NCI-H748 treated with DMSO at 0.1 percent for 48 hours (cell line): ENCODE measurements at places on chromosomes 5 and 9.

- peak; percentile 34 for DNase-seq
Observed at GRCh38 chr9:113343732-113344231, 3.7 kb upstream of the WDR31 start.

GRCh38 chr5:36613771-36614656 is 7.6 kb downstream of the SLC1A3 start:
- no peak for DNase-seq

DNA sequence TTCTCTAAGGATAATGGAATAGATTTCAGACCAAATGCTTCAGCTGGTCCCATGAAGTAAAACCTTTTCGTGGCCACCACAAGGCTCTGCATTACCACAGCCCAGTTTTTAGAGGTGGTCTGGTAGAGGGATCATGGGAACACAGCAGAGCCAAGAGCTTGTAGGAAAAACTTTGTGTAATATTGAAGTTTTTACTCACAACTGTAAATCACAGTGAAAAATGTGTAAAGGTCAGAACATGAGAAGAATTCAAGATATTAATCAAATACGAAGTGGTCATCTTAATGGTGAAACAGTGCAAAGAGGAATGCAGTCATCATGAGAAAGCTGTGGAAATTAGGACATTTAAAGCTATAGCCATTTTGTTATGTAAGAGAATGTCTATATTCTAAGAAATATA is 197.5 kb downstream of the NPR3 start:
- DNase-seq = no peak

DNA sequence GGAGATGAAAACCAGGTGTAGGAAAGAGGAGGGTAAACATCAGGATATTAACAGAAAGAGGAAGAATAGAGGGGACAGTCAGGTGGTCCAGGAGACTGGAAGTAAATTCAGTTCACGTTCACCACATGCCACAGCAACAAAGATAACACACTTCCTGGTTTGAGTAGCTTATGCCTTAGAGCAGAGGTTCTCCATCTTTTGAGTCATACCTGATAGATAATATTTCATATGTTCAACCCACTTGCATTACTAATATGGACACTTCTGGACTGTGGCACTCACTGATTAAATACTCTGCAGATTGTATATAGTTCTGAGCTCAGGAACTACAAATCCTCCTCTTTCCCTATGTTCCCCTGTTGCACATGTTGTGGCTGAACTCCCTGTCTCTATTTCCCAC is 179.9 kb upstream of the NR3C1 start:
- no peak for DNase-seq

DNA sequence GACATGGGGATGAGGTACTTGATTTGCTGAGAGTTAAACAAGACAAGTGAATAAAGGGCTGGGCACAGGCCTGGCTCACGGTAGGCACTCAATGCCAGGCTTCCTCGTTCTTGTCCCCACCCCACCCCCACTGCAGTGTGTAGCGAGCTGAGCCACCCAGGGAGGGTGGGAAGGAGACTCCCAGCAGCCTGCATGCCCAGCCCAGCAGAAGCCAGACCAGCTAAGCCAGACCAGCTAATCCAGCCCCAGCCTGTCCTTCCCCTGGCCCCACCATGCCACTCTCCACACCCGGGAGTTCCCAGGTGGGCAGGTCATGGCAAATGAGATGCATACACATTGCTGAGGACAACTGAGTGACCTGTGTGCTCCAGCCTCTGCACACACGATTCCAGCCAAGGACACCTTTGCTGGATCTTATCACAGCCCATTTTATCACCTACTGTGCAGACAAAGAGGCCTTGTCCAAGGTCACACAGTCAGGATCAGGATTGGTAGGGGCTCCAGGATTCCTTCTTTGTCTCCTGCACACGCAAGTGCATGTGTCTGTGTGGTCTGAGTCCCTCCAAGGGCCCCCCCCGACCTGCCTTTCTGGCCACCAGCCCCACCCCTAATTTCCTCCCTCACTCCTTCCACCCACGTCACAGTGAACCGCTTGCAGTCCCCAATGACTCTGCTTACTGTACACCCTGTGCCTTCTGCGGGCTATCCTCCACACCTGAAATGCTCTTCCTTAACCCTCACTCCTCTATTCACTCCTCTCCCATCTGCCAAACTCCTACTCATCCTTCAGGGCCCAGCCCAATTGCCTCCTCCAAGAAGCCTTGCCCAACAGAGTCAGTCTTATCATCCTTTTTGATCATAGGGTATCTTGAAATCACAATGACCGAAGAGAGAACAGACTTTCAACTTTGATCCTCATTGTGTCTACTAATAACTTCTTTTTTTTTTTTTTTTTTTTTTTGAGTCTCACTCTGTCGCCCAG is 26.6 kb downstream of the DUSP1 start:
- DNase-seq = no peak

DNA sequence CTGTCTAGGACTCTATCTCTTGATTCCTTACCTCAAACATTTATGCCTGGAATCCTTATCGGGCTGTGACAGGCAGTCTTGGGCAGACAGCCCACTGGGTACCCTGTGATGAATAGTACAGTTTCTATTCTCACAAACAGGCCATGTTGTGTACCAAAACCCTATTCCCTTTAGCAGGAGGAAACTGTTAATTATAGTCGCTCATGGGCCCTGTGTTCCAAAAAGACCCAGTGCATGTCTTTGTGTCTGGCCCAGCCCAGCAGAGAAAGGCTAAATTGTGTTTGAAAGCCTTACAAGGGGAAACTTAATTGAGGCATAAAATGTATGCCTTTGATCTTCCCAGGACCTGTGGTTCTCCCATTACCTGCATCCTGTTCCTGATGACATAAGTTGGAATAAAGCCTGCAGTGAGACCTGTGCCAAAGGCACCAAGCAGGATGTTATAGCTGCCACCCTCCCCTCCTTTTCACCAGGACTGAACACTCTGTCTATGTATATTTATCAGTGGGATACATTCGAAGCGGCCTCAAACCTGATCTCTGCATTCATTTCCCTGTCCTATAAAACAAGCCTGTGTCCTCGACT is 43.3 kb downstream of the TLR4 start:
- DNase-seq = no peak

GRCh38 chr5:179192185-179192890 is 132.2 kb downstream of the ZNF354C start:
- no peak for DNase-seq

DNA sequence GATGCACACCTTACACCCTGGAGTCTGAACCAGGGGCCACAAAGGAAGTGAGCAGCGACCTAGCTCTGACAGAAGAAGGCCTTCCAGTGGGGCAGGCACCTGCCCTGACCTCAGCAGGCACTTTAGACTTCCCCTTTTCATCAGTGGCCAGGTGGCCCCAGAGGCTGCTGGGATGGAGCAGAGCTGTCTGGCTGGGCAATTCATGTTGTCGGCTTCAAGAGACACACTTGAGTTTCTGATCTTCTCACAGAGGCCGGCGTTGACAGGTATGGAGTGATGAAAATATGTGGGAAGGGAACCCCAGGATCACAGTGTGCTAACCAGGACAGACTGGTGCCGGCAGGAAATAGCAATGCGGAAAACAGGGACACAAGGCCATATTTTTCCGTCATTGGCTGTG is 375.5 kb downstream of the CTNND2 start:
- DNase-seq = no peak

GRCh38 chr5:88727705-88728313 is 155.2 kb downstream of the MEF2C start:
- peak; percentile 34 for DNase-seq
